GM03348 (cell line): ENCODE measurements at places on chromosomes 6 and 20.
A peak's percentile ranks its signal among the peaks of the same experiment; 100 is the strongest.

DNA sequence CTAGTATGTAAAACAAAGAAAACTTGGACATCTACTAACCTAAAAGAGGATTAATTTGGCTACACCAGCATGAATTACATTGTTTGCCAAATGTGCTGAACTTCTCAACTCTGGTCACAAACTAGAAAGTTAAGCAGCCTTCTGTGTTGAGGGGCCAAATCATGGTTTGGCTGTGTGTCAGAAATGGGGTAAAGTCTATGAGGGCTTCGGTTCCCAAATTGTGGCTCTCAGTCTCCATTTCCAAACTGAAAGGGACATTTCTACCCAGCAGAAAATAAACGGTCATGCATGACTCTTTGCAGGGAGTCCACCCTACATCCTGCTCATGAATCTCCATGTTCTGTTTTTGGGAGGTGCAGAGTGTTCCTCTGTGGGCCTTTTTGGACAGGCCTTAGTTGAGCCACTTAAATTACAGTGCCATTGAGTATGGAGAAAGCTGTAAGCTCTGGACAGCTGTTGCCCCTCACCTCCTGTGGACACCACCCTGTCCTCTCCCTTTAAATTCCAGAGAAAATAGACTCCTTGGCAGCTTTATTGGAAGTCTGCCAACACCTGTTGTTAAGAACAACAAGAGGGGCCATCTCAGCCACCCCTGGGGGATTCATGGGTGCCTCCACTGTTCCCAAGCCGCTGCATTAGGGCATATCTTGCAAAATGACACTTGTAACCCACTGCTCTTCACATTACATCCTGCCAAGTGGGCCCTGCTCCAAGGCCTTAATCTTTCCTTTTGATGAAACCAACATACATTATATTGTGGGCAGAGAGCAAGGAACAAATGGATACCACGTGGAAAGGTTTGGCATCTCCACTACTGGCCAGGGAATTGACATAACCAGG lies 27.5 kb upstream of the SNRPC start:
- no peak for DNase-seq

DNA sequence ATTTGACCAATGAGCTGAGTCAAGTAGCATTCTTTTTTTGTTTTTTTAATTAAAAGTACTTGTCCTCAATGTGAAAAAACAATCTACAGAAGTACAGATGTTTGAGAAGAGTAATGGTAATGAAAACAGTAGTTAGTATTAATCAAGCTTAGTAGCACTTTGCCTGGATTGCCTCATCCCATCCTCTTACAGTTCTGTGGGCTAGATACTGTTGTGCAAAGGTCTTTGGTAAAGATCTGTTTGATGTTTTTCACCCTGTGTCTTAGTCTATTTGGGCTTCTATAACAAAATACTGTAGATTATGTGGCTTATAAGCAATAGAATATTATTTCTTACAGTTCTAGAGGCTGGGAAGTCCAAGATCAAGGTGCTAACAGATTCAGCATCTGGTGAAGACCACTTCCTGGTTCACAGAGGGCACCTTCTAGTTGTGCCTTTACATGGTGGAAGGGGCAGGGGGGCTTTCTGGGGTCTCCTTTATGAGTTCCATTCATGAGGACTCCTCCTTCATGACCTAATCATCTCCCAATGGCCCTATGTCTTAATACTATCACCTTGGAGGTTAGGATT lies 84.3 kb downstream of the SHLD1 start:
- no peak for DNase-seq

DNA sequence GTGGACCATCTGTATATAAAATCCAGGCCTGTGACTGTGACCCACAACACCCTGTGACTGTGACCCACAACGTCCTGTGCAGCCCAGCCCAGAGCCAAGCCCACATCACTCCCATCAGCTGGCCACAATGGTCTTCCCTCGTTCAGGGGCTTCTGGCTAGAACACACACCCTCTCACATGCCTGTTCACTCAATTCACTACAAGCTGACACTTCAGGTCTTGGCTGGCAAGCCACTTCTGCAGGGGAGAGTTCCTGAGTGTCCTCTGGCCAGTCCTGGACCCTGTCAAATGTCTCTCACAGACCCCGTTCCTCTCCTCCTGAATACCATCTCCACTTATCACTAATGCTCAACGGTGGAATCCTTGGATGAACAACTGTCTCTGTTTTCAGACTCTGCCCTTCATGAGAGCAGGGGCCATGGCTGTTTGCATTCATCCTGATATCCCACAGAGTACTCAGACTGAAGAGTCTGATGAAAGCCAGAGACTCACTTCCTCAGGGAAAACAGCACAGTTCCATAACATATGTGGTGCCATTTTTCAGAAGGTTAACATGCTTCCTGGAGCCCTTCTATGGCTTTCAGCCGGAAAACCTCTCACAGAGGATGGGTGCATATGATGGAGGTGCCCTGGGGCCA lies 56.0 kb downstream of the MYH7B start:
- no peak for DNase-seq

- no peak for DNase-seq
Measured at GRCh38 chr6:47456536-47456975, 21.0 kb upstream of the CD2AP start.

- DNase-seq = peak; percentile 30
Measured at GRCh38 chr6:89792881-89793280, 26.7 kb downstream of the MDN1 start.

DNA sequence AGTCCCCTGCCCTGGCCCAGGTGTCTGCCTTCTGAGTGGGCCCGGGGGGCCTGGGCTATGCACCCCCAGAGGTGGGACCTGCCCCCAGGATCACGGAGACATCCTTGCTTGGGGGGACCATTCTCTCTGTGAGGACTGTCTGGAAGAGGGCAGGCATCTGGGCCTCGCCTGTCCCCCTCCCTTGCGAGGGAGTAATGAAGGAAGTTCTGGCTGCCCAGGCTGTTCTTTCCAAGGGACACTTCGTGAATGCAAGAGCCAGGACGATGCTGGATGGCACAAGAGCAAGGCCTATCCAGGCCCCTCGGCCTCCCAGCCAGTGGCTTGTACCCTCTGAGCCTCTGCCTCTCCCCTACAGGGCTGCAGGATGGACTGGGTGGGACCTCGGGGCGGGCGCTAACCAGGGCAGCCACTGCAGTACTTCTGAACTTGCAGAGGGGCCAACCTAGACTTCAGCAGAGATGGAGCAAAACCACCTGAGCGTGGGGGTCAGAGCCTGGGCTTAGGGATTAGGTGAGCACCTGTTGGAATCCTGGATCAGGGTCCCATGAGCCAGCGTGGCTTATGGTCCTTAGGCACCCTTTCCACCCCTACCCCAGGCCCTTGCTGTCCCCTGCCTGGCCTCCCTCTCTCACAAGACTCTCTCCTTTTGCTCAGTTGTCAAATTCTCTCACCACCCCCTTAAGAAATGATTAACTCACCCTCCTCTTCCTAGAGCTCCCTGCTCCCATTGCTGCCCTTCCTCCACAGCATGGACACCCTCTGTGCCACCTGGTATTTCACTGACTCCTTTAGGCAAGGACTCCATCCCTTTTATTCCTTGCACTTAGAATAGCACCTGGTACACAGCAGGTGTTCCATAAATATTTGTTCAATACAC lies 53.2 kb downstream of the CTCFL start:
- DNase-seq = no peak

GRCh38 chr6:136880748-136881460 lies 41.2 kb upstream of the SLC35D3 start:
- no peak for DNase-seq

GRCh38 chr20:31837896-31838397 lies 7.5 kb downstream of the FOXS1 start:
- peak; percentile 64 for DNase-seq

DNA sequence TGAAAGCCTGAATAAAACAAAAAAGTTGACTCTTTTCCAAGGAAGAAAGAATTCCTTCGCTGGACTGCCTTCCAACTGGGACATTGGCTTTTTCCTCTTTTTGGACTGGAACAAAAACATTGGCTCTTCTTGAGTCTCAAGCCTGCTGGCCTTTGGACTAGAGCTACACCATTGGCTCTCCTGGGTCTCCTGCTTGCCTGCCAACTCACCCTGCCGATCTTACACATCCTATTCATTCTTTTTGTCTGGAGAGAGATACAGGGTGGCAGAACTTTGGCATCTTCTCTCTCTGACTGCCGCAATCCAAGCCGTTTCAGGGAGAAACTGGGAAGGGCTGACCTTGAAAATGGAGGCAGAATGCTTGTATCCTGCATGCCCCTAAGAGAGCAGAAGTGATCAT lies 20.2 kb downstream of the DDO start:
- no peak for DNase-seq

- DNase-seq = no peak
Measured at GRCh38 chr20:64162239-64162910, 1.9 kb upstream of the MYT1 start.

DNA sequence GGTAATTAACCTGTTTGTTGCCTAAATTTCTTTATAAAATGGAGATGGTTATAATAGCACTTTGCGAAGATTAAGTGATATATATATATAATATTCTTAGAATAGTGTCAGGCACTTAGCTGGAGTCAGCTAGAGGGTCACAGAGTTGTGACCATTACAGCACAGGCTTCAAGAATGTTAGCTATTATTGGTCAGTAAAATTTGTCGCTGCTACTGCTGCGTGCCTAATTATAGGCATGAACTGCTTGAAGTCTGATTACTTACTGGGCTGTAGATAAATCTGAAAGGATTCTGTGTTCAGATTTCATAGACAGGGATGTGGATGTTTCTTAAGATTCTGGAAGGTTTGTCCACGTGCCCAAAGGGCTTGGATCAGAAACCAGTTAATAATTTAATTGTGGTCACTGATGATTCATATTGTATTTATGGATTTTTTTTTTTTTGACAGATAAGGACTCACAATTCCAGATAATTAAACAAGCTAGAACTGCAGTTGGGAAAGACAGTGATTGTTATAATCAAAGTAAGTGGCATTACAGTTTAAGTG lies 4.7 kb downstream of the SNRNP48 start:
- no peak for DNase-seq

- peak; percentile 9 for DNase-seq
Measured at GRCh38 chr6:56483929-56484328, 158.8 kb downstream of the DST start.

GRCh38 chr20:24816907-24817306 lies 132.2 kb upstream of the CST7 start:
- DNase-seq = no peak

GRCh38 chr6:70592391-70593117 lies 25.8 kb downstream of the SDHAF4 start:
- peak; percentile 20 for DNase-seq

DNA sequence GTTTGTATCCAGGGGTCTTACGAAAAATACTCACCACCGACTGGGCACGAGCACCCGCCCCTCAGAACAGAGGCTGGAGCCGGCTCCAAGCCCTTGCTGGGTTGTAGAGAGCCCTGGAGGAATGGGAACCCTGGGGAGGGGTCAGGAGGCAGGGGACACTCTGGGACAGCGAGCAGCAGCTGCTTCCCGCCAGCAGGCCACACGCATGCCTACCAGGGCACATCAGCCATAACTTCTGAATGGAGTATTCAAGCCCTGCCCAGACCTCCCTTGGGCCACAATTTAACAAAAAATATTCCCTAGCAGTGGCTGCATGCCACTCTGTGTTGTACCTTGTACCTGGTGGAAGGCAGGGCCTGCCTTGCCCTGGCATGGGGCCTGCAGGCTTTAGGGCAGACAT lies 31.6 kb upstream of the CD93 start:
- DNase-seq = no peak

DNA sequence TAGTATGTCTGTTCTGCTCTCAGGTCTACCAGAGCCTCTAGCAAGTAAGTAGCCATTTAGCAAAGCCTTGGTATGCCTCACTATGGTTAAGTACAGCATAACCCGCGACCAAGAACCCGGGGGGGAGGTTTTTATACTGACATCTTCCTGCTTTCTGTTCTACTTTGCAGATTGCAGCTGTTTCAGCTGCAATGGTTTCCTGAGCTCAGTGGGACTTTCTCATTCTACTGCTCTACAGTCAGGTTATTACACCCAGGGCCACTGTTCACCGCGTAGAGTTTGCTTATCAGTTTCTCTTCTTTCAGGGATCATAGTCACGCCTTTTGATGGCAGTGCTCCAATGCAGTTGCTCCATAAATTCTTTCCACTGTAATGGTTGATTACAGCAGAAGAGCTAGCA lies 631.3 kb downstream of the TFAP2A start:
- no peak for DNase-seq

DNA sequence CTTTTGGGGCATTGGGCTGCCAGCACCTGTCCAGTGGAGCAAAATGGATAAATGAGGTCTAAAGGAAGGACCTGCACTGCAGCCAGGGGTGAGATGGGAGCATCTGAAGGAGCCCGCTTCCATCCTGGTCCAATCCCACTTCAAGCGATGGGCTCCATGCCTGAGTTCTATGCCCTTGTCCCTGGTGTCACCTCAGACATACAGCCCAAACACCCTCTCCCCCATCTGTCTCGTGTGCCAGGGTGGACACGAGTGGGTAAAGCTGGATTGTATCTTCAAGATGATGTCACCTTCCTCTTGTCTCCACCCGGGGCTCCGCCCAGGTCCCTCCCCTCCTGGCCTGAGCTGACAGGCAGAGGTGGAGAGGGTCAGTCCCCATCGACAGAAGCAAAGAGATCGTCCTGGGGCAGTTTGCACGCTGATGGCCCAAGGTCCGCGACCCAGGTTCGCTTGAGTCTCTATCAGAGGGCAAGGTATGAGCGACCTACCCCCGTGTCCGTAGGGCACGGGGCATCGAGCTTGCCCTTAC lies 544 bp downstream of the SMIM29 start:
- peak; percentile 56 for DNase-seq

DNA sequence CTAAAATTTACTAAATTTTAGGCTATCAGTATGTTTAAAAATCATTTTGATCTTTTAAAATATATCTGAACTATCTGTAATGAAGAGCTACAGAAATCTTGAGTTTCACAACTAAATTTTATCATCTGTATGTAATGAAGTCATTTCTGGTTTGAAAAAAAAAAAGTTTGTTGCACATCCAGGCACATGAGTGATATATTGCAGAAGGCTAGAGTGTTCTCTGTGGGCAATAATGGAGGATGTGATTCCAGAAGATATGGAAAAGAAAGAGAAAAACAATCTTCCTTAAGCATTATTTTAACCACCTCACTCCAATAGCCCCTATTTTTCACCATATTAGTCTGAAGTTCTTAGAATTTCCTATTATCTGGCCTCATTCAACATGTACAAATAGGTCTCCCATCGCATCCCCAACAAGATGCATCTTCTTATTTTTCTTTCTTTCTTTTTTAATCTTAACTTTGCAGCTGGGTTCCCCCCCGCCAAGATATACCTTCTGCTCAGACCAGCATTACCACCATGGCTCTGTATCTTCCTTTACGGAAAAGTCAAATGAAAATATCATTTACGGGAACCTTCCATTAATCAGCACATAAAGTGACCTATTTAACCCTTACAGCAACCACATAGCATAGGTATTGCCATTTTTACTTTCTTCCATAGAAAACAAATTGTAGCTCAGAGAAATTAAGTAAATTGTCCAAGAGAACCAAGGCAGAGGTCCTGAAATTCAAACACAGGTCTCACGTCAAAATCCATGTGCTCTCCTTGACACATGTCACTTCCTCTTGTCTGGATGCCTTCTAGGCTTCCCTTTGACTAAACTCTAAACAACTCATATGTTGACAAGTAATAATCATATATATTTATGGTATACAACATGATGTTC lies 116.9 kb downstream of the KIF13A start:
- DNase-seq = no peak

- DNase-seq = no peak
Measured at GRCh38 chr6:145899915-145900569, 64.1 kb downstream of the SHPRH start.

- DNase-seq = no peak
Measured at GRCh38 chr6:18388271-18388670, 1.1 kb downstream of the RNF144B start.
